ENCODE measurements at places on chromosomes 13 and 19.
A peak's percentile ranks its signal among the peaks of the same experiment; 100 is the strongest.

DNA sequence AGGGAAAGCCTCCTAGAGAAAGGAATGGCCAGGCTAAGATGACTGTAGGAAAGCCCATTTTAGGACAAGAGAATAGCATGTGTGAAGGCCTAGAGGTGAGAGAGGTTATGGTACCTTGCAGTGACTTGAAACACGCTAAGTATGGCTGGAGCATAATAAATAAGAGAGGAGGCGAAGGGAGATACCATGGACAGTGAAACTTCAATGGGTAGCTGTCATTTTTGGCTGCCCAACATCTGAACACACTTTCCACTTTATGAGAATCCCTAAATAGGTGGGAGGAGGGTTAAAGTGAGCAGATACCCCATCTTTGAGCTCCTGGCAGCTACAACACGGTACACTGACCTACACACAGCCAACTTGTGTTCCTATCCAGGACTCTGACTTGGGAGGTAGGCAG, 8.0 kb upstream of the IFT88 start:
- DNase-seq = no peak

DNA sequence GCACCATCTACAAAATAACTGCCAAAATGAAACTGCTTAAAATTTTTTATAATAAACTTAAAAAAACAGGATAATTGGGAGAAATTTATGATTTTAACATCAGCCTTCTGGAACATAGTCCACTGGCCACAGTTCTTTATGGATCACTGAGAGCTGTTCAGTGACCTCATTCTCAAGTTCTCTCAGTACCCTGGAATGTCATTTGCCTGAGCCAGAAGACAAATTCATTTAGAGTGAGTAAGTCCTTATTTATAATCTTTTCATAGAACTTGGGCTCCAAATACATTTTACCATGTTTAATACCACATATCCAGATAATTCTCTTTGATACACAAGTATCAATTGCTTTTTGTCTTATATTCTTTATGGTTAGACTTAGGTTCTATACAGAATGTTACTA, 87.6 kb downstream of the CAB39L start:
- DNase-seq = peak; percentile 80

DNA sequence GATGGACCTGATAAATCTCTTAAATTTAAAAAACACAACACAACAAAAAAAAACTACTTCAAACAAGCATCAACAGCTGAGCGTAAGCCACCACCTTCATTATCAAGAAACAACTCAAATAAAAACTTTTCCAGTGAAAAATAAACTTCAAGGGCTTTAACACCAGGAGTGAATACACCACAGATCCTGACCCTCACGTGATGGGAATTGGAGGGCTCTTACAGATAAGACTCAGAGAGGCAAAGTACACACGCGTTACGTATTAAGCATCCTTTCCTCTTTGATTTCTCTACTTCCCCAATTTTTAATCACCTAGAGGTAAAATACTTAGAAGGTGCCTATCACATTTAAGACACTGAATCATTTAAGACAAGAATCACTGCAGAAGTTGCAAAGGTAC, 573 bp upstream of the STARD13 start:
- no peak for DNase-seq

- DNase-seq = peak; percentile 96
Measured at GRCh38 chr19:10654610-10655456, 687 bp downstream of the ILF3 start.

- DNase-seq = peak; percentile 81
Measured at GRCh38 chr19:46787331-46788261, 798 bp downstream of the SLC1A5 start.

- no peak for DNase-seq
Measured at GRCh38 chr13:36888645-36889044, 31.4 kb downstream of the SMAD9 start.
